Activated T-helper 9 cell treated with anti-CD3 and anti-CD28 coated beads, Interleukin-2, amount 50 U/mL, for 16 hours (primary cell): ENCODE measurements at places on chromosomes 7 and 10.
A peak's percentile ranks its signal among the peaks of the same experiment; 100 is the strongest.

- no peak for DNase-seq
Observed at GRCh38 chr10:48503293-48503911, 101.5 kb downstream of the ARHGAP22 start.

GRCh38 chr7:117470777-117471176 is 9.0 kb upstream of the CFTR start:
- DNase-seq, result no peak

DNA sequence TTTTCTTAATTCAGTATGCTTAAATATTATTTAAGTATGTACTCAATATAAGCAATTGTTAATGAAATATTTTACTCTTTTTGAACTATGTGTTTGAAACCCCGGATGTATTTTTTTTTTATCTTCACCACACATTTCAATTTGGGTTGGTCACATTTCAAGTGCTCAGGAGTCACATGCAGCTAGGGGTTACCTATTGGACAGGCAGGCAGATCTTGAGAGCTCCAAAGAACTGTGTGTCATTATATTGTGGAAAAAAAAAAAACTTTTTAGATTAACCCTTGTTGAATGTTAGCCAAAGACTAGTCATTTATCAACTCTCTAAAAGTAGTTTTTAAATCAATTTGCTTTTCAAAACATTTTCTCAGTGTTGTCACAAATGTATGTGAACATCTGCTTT is 37.2 kb downstream of the IKZF1 start:
- no peak for DNase-seq

GRCh38 chr10:102645388-102645740 is 1.1 kb downstream of the TRIM8 start:
- DNase-seq, result peak; percentile 27

DNA sequence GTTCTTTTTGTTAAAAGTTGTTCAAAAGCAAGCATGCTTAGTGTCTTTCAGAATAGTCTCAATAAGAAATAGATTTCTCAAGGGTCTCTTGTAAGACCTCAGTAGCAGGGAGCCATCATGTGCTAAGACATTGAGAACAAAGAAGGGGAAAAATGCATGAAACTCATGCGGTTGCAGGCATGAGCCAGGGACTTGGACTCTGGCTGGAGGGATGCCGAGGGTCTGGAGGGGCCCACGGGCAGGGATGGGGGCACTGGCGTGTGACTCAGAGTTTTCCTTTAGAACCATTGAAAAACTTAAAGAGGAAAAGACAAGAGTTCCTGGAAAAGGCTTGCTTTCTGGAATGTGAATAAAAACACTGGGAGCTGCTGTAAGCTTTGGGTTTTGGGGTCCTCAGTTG is 253.3 kb downstream of the CCDC3 start:
- no peak for DNase-seq

- DNase-seq, result no peak
Observed at GRCh38 chr10:73959484-73960243, 38.3 kb upstream of the VCL start.

GRCh38 chr7:158050441-158050977 is 537.1 kb downstream of the PTPRN2 start:
- no peak for DNase-seq

GRCh38 chr7:43647339-43647672 is 64.4 kb downstream of the STK17A start:
- DNase-seq, result no peak

DNA sequence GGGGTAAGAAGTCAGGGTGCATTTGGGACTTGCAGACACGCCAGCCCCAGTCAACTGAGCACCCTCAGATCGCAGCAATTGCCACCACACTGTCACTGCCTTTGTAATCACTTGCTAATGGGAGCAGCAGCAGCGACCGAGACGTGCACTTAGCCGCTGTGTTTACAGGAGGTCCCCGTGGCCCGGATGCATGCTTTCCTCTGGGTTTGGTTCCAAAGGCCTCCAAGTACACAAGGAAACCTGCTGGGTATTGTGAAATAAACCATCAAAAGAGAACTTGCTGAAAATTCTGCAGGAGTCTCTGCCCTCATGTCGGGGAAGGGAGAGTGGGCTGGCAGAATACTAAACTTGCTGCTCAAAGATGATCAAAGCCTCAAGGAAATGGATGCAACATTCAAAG is 341.7 kb downstream of the DNAJB6 start:
- no peak for DNase-seq

GRCh38 chr7:105060923-105061322 is 46.9 kb downstream of the KMT2E start:
- no peak for DNase-seq

DNA sequence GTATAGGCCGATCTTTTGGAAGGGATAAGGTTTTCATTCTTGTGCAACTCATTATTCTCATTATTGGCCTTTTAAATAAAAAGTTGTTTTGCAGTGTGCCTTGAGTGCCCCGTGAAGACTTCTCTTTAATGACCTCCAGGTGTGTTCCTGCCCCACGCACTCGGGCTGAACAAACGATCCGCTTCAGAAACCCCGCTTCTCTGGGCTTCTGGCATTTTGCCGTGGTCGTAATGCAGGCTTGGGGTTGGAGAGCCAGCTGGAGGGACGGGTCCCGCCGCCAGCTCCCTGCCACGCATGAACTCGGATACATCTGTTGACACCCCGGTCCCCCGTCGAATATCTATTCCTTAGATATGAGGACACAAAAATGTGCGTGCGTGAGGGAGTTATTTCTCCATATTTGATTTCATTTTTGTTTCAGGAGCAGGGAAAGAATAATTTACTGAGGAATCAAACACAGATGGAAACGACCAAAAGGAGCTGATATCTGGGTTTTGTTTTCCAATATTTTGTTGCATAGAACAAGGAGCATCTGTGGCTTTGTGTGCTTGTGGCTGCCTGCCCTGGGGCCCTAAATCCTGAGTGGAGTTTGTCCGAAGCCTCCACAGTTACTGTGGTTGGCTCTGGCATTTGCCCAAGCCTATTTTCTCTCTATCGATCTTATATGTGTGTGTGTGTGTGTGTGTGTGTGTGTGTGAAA is 17.0 kb upstream of the TTYH3 start:
- no peak for DNase-seq

- no peak for DNase-seq
Observed at GRCh38 chr10:43197834-43198681, 59.8 kb downstream of the CSGALNACT2 start.

- no peak for DNase-seq
Observed at GRCh38 chr7:141575164-141575563, 24.0 kb downstream of the AGK start.

DNA sequence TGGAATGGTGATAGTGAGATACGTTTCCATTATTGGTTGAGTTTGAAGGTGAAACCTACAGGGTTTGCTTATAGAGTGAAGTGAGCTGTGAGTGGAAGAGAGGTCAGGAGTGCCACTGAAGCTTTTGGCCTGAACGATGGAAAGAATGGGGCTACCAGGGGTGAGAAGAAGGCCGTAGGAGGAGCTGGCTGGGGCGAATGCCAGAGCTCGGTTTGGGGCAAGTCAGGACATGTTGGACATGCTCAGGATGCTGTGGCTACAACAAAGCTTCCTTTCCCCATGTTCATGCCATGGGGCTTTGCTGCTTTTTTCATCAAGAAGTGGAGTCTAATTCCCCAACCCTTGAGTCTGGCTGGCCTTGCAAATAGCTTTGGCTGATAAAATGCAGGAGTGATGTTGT is 253.7 kb downstream of the GLRX3 start:
- no peak for DNase-seq

GRCh38 chr10:88216976-88217375 is 353.6 kb downstream of the PTEN start:
- no peak for DNase-seq

DNA sequence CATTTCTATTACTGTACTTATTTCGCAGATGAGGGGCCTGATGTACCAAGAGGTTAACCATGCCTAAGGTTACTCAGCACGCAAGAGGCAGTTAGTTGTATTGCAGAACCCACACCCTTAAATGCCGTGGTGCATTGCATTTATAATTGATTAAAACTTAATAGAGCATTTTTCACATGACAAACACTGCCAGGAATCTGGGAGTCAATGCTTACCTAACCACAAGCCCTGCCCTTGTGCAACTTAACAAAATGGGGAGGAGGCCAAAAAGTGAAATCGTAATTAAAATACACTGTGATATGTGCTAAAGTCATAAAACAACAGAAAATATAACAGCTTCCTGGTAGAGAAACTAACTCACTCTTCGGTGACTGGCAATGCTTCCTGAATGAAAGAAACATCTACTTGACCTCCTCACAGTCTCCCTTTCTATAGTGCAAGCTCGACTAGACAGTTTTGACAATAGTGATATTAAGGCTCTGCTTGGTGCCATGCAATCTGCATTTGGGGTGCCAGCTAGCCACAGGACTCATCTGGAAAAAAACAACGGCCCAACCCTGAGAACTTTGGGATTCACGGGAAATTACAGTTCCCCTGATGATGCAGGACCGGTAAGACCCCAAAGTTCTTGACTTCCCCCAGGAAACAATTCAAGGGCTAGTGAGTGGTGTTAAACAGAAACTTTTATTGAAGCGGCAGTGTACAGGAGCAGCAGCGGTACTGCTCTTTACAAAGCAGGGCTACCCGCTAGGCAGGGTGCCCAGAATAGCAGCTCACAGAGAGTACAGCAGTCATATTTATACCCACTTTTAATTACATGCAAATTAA is 612.4 kb downstream of the TNS3 start:
- DNase-seq, result no peak

- no peak for DNase-seq
Observed at GRCh38 chr10:77548671-77549070, 88.9 kb downstream of the KCNMA1 start.

- no peak for DNase-seq
Observed at GRCh38 chr7:88449410-88449809, 142.7 kb upstream of the STEAP4 start.

- DNase-seq, result no peak
Observed at GRCh38 chr7:80879849-80880248, 39.0 kb downstream of the SEMA3C start.

GRCh38 chr7:1214516-1214915 is 18.2 kb upstream of the UNCX start:
- DNase-seq, result no peak

GRCh38 chr7:106255246-106255645 is 29.5 kb downstream of the NAMPT start:
- DNase-seq, result no peak

DNA sequence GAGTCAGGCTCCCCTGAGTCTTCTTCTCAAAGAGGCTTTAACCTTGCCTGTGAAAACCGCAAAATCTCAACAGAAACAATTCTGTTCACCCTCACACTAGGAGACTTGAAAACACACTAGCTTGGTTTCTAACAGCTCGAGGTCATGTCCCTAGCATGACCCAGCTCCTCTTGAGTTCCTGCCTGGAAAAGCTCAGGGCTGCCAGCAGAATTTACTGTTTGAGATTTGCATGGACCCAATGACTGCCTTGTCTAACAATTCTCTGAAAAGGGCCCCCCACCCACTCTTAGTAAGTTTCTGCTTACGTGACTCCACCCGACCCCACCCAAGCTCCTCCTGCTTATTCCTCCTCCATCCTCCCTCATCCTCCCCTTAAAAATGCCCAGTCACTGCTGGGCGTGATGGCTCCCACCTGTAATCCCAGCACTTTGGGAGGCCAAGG is 85.1 kb upstream of the KMT2C start:
- DNase-seq, result no peak

- DNase-seq, result no peak
Observed at GRCh38 chr7:1810961-1811849, 141.1 kb downstream of the ELFN1 start.

- no peak for DNase-seq
Observed at GRCh38 chr7:92794831-92795230, 41.5 kb downstream of the CDK6 start.

GRCh38 chr7:95334447-95334846 is 10.1 kb upstream of the PON1 start:
- DNase-seq, result no peak

DNA sequence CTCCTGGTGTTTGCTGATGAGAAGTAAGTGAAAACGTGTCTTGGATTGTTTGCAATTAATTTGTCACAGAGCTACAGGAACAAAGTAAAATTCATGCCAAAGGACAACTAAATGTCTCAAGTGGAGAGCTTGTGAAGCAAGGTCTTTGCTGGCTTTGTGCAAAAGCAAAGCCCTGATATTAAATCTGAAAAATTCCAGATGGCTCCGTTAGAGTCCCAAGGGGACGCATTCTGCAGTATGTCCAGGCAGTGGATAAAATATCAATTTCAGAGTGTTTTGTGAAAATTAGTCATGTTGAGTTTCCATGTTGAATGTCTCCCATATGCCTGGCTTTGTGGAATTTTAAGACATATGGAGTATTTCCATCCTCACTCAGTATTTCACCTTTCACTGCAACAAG is 102.5 kb upstream of the PTN start:
- DNase-seq, result no peak

- DNase-seq, result no peak
Observed at GRCh38 chr7:22193450-22193983, 163.4 kb downstream of the RAPGEF5 start.

DNA sequence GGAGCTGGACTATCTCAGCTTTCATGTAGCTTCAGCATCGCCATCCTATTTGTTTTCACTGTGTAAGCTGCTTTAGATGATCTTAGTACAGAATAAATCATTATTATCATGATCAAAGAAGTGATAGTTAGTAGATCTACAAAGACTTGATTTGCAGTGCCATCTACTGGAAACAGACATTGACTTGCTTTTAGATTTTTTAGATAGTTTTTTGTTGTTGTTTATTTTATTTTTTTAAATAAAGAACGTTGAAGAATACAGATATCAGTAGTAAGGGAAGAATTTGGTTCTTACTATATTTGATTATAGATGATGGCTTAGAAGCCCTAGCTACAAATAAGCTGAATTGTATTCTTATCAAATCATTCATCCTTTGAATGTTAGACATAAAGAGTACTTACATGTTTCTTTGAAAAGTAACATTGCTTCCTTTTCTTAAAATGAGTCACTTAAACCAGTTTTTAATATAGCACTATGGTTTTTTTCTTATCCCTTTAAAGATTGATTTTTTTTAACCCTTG is 6.3 kb upstream of the SFMBT2 start:
- DNase-seq, result no peak

DNA sequence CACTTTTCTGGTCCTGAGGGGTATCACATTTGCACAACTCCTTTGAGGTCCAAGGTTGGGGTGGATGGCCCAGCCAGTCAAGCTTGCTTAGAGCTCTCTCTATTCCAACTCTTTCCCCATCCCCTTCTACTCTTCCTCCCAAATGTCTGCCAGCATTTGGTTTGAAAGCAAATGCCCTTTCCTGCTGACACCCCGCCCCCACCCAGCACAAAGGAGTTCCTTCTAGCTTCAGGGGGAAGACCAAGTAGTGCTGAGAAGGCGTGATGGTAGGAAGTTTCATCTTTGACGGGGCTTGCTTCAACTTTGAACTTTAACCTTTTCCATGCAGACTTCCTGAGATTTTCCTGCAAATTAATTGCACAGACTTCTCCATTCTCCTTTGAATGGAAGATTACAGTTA is 137.5 kb upstream of the TCF7L2 start:
- DNase-seq, result no peak

DNA sequence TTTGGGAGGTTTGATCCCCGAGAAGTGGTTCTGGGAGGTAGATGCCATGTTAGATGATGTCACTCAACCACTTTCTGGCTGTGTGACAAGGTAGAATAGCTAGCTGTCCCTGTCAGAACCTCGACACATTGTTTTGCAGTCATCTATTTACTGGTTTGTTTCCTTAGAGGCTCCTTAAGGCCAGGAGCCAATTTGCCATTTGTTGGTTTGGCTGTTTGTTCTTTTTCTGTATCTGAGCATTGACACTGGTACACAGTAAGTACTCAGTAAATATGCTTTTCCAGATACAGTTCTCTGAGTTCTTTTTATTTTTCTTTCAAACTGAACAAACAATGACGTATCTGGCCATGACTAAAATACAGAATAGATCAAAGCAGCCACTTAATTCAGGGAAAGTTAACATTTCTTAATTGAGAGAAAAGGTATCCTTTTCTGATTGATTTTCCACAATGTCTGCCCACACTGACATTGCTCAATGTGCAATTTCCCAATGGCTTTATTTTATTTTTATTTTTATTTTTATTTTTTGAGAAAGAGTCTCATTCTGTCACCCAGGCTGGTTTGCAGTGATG is 121.6 kb downstream of the SPAG6 start:
- DNase-seq, result no peak
